ELF-1 (cell line): ENCODE measurements at places on chromosomes 12 and 14.

DNA sequence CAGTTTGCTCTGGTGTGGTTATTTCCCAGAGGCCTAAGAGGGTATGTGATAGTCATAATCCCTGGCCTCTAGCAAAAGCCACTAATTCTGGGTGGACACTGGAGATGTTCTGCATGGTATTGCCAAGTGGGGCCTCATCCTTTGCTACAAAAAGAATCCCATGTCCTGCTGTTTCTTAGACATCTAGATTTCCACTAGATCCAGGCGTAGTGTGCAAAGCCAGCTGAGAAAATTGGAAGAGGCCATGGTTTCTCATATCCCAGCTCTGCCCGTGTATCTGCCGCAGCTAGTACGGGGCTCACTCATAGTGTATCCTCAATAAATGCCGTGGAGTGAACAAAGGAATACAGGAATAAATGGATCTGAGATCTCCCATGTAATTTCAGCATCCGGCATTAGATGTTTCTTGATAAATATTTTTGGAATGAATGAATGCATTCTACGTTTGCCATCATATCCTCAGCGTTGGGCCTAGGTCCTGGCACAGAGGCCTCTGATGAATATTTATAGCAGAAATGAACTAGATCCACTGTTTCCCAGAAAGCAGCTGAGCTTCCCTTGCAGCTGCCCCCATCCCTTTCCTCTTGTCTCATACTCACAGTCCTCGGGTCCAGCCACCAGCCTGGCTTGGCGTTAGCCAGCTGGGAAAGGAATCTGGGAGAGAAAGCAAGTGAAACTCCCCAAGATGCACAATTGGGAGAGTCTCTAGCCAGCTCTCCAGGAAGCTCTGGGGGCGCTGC, 76.3 kb upstream of the NOS1 start:
- no peak for DNase-seq

DNA sequence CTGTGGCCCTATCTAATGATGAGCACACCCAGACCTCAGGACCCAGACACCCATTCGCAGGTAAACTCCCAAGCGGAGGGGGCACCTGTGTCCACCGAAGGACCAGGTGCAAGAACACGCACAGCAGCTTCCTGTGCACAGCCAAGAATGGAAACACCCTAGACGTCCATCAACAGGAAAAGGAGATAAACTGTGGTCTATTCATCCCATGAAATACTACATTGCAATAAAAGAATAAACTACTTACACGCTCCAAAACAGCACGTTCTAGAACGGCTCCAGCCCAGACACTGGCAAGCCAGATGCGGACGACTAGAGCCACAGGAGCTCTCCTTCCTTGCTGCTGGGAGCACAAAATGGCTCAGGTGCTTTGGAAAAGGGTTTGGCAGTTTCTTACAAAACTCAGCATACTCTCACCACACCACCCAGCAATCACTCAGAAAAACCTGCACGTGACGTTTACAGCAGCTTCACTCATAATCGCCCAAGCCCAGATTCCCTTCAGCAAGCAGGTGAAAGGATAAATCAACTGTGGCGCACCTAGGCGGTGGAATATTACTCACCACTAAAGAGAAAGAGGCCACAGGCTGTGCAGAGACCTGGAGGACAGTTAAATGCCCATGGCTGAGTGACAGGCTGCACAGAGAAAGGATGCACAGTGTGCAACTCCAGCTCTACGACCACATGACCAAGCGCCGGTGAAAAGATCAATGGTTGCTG, 21.0 kb downstream of the BRF1 start:
- DNase-seq, result no peak

DNA sequence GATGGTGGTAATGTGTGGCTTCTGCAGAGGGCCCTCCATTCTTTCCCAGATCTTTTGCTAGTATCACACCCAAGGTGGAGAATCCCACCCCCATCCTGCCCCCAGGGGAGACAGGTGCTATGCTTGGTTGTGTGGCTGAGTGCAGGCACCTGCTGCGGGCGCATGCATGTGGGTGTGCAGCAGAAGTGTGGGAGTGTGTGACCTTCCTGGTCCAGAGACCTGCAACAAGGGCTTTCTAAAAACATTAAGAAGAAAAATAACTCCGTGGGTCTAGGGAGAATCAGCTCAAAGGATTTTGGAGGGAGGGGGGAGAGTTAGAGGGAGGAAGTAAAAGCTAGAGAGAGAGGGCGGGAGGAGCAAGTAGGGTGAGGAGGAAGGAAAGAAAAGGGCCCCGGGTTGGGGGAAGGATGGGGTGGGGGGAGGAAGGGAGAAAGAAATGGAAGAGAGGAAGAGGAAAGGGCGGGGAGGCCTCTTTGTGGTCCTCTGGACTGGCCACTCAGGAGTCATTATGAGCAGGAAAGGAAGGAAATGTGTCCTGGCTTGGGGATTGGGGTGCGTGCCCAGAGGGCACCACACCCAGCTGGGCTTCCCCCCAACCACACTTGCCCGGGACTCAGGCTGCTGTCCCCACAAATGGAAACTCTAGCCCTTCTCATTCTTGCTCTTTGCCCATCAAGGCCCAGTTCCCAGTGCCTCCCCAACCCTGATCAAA, 3.1 kb upstream of the FIGNL2 start:
- DNase-seq, result no peak

DNA sequence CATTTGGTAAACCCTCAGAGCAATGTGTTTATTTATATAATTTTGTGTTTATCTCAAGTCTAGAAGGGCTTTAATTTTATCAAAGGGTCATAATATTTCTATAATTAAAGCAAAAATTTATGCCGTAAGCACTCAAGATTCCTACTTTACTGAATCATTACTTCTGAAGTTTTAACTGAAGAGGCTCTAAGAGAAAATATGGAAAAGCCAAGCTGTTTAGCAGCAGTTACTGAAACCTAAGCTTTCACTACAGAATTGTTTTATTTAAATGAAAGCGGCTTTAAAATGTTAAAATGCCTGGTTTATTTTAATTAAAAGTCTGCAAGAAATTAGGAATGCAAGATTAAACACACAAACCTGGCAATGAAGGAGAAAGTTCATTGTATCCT, 73.9 kb upstream of the BBS10 start:
- DNase-seq, result no peak

- no peak for DNase-seq
Measured at GRCh38 chr12:98793121-98793520, 148.0 kb downstream of the APAF1 start.

DNA sequence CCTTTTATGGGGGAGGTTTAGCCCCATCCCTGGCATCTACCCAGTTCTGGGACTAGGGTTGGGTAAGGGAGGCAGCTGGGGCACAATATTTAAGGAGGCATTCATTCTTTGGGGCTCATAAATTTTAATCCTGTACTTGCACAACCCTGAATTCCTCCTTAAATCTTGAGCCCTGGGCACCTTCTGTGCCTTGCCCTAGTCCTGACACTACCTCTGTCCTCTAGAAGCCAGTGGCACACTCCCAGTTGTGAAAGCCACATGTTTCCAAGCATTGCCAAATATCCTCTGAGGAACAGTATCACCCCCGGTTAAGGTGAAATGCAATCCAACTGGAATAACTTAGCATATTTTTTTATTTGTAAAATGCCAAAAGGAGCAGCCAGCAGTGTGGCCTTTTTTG, 36.6 kb downstream of the SLC16A7 start:
- DNase-seq, result no peak

DNA sequence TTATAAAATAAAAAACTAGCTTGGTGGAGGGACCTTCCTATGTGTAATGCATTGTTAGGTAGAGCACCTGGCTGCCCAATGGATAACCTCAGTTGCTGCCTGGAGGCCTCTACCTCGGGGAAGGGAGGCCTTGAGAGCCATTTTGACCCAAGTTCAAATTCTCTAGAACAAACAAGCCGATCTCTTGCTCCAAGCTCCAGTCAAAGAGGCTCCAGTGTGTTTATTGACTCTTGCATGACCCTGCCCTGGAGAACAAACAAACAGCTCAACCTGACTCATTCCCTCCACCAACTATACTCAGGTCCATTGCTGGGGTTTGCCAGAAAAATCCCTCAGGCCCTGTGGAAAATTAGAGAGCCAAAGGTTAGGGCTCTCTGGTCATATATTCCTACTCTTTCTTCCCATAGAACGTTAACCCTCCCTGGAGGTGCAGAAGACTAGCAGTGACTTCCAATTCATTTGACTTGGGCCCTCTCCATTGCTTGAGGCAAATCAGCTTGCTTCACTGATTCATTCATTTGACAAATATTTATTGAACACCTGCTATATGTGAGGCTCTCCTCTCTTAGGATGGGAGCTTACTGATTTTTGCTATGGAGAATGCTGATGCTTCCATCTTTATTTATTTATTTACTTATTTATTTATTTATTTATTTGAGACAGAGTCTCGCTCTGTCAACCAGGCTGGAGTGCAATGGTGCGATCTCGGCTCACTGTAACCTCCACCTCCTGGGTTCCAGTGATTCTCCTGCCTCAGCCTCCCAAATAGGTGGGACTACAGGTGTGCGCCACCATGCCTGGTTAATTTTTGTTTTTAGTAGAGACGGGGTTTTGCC, 73.7 kb upstream of the CISTR start:
- no peak for DNase-seq

DNA sequence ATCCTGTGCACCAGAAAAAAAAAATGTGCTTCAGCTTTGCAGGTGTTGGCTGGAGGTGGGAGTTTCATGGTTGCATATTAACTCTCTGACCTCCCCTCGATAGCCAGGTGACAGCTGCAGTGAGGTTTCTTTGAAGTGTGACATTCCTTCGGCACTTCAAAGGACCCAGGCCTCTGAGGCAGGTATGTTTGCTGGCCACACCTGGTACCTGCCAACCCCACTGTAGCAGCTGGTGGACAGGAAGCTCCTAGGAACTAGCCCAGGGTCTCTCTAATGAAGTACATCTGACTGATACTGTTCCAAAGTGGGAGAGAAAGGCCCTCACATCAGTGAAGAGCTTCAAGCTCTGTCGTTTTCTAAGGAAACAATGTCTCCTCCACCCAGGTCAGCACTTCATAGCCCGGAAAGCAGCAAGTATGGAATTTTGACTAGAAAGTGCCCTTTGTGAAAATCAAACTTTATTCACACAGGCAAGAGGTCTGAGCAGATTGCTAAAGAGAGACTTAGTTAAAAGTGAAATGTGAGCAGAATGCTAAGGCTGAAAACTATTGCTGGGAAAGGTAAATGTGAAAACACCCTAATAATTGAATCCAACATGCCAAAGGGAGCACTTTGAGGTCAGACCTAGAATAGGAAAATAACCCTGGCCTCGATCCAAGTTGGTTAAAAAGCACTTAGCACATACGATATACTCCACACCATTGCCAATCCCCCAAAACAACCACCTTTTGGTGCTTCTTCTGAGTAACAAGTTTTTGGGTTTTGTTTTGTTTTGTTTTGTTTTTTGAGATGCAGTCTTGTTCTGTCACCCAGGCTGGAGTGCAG, 71.3 kb downstream of the PHLDA1 start:
- DNase-seq, result peak; percentile 85

GRCh38 chr12:95073698-95074520, 491 bp upstream of the NR2C1 start:
- no peak for DNase-seq

DNA sequence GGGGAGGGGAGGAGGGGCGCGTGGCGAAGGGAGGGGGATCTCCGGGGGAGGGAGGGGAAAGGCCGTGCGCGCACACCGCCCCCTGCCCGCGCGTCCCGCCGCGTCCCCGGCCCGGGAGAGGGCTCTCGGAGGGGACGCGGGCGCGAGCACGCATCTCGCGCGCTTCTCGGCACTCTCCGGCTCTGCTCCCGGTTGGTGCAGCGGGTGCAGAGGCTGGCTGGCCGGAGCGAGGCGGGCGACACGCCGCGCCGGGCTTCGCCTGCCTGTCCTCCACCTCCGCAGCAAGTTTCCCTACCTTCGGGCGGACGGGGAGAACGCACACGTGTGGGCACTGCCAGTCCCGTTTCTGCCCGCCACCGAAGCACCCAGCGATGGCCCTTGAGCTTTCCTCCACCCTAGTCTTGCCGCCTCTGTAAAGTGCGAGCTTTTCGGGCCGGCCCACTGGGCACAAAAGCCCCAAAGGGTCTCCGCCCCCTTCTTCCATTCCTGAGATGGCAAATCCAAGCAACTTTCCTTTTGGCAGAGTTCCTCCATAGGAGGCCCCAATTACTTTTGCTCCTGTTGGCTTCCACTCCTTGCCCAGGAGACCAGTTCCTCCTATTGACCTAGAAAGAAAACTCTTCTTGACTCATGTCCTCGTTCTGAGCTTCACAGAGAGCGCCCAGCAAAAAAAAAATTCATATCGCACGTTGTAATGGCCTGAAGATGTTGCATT, 363 bp upstream of the CSAD start:
- DNase-seq, result peak; percentile 77

DNA sequence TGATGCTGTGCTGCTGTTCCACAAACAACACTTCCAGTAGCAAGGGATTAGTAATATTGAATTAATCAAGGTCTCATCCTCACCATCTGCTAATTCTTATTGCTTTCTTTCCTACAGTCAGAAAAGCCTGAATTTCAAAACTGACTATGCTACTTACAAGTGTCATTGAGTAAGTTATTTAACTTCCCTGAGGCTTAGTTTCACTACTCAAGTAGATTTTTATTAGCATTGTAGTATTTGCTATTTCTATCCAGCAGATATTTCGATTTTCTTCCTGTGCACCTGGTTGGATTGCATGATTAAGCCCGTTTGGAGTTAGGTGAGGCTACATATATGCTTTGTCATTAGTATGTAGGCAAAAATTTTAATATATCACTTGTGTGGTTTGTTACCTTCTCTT, 591.5 kb downstream of the TRHDE start:
- no peak for DNase-seq

- DNase-seq, result peak; percentile 49
Measured at GRCh38 chr12:113230315-113231234, 9.3 kb downstream of the TPCN1 start.

- no peak for DNase-seq
Measured at GRCh38 chr12:68410018-68410660, 78.0 kb upstream of the MDM1 start.

DNA sequence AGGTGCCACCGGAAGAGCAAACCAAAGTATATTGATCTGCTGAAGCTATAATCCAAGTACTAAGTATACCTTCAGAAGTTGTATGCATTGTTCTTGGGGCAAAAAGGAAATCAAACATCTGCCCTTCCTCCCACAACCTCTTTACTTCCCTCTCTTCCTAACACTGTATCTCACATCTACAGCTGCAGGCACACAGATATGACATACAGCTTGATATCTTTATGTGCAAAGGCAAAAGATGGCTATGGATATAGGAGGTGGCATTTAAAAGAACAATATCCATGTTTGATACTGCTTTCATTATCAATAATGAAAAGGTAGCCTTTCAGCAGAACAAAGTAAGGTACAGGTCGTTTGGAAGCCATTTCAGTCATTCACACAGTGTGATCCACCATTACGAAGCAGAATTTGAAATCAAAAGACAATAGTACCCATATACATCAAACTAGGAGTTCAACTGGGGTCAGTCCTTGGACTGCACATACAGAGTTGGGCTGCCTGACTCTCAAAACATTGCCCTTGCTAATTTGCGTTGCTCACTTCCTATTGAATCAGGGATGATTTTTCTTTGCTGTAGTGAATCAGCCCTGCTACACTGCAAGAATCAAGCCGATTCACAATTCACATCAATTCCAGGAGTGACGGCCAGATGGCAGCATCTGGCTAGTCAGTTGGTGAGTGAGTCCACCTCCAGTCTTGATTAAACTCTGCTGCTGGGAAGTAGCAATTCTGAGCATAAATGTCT, 8.9 kb downstream of the ANG start:
- peak; percentile 60 for DNase-seq
